Liver (tissue), 10 donors: ENCODE measurements at places on chromosomes 5 and 9. TPM values are rescaled to one million over a fixed set of nuclear protein-coding genes. Genes with fewer than 3 reads are reported as not detected.
A peak's percentile ranks its signal among the peaks of the same experiment; 100 is the strongest.

GRCh38 chr5:166979307-166979895 lies 1312.0 kb upstream of the WWC1 start:
- no peak for DNase-seq

- DNase-seq: no peak
Observed at GRCh38 chr5:14167211-14167845, 24.2 kb downstream of the TRIO start.

TAF1L gene
- not detected for total RNA-seq

- no peak for DNase-seq
Observed at GRCh38 chr5:142357469-142358090, 32.8 kb upstream of the SPRY4 start.

- DNase-seq: no peak
Observed at GRCh38 chr5:143234162-143234842, 169.2 kb downstream of the NR3C1 start.

GRCh38 chr5:67335426-67335825 lies 138.8 kb upstream of the CD180 start:
- DNase-seq: no peak

- DNase-seq: no peak
Observed at GRCh38 chr9:19162026-19162366, 34.7 kb upstream of the PLIN2 start.

IL13 gene
- not detected for total RNA-seq

NR5A1 gene
- not detected for total RNA-seq

C5orf58 gene
- not detected for total RNA-seq

DNA sequence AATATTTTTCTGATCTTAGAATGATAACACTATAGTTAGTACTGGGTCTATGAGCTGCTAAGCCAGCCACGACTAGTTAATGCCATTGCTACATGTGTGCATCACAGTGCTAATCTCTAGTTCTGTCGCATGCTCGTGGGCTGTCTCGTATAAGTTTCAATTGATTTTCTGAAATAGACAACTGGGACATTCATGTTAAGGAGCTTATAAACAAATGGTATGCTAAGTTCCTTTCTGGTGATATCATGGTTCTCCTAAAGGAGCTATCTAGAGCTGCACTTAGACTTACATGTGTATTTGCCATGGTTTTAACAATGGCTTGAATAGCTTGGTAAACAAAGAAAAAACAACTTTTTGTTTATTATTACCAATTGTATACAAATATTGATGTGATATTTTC lies 46.2 kb downstream of the F2RL2 start:
- DNase-seq: no peak

DNA sequence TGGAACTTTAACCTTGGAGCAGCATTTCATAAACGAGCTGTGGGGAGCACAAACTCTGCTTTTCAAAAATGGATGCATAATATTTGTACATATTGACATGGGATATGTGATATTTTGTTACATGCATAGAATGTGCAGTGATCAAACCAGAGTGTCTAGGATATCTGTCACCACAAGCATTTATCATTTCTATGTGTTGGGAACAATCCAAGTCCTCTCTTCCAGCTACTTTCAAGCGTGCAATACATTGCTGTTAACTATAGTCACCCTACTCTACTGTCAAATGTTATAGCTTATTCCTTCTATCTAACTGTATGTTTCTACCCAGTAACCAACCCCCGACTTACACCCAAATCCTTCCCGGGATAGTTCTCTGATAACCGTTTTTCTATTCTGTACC lies 15.0 kb upstream of the C5orf58 start:
- no peak for DNase-seq

- no peak for DNase-seq
Observed at GRCh38 chr5:82749461-82749820, 327.8 kb downstream of the TMEM167A start.

DNA sequence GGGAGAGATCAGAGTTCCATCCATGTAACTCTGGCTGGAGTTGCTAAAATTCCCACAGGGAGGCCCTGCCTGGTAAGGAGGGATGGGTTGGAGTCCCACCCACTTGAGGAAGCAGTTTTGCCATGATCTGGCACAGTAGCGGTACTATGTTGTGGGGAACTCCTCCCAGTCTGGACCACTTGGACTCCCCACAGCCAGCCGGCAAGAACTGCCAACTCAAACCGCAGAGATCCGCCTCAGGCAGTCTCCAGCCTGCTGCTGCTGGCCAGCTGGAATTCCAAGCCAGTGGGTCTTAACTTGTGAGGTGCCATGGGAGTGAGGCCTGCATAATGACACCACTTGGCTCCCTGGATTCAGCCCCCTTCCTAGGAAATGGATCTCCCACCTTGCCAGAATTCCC lies 151.9 kb downstream of the NDUFS4 start:
- DNase-seq: no peak

- DNase-seq: no peak
Observed at GRCh38 chr9:7097040-7097715, 339.4 kb downstream of the KDM4C start.

GRCh38 chr9:16708656-16709435 lies 161.6 kb downstream of the BNC2 start:
- no peak for DNase-seq

- DNase-seq: no peak
Observed at GRCh38 chr5:172766287-172767108, 4.5 kb downstream of the DUSP1 start.

DNA sequence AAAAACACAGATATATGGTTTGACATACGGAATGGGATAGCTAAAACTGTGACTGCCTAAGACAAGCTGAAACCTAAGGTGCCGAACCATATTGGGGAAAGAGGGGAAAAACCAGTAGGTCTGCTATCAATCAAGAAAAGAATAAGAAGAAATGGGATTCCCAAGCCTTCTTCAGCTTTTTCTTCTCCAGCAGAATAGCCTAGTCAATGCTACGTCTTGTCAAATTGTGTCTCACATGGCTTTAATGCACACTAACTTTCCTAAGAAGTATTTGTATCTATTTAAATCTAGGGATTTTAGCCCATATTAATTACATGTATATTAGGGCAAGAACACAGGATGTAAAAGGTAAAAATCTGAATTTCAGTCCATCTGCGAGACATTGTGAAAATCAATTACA lies 797 bp upstream of the FBXO38 start:
- DNase-seq: no peak

LHX3 gene
- not detected for total RNA-seq

GRCh38 chr5:14687023-14687665 lies 22.6 kb downstream of the OTULIN start:
- no peak for DNase-seq

PPP3R2 gene
- total RNA-seq: not detected

DNA sequence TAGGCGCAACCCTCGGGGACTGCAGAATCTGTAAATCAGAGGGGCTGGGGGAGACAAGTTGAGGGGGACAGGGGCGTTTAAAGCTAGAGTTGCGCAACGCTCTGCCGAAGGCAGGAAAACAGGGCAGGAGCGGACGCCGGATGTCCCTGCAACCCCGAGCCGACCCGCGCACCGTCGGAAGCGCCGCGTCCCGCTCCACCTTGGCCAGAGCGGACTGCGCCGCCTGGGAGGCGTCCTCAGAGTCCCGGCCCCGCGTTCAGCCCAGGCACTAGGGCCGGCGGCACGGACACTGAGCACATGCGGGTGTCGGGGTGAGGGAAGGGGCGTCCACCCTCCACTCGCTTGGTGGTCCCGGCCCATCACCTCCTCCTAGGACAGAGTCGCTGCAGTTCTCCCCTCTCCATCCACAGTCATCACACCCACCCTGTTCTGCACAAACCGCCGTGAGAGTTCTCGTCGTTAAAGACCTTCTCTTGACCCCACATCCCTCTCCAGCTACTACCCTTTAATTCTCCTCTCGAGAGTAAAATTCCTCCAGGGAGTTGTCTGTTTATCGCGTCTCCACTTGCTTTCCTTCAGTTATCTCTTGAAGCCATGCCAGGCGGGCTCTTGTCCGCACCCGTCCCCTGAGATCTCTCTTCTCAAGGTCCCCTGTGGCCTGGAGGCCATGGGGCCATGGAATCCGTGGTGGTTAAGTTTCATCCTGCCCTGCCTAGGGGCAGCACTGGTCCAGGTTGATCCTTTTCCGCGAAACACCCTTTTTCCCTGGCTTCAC lies 796 bp upstream of the PDLIM7 start:
- DNase-seq: peak; percentile 65

GABBR2 gene
- 0.23 TPM for total RNA-seq

- DNase-seq: peak; percentile 10
Observed at GRCh38 chr5:179112469-179113142, 52.4 kb downstream of the ZNF354C start.

PCA3 gene
- total RNA-seq: 0.33 TPM

LRRC70 gene
- total RNA-seq: 2.8 TPM

ARL14EPL gene
- total RNA-seq: not detected

- no peak for DNase-seq
Observed at GRCh38 chr5:156934450-156935211, 28.4 kb downstream of the TIMD4 start.

C9orf152 gene
- not detected for total RNA-seq

- no peak for DNase-seq
Observed at GRCh38 chr5:144697847-144698262, 527.2 kb downstream of the KCTD16 start.

- DNase-seq: no peak
Observed at GRCh38 chr5:172274951-172275753, 8.4 kb downstream of the UBTD2 start.

DNA sequence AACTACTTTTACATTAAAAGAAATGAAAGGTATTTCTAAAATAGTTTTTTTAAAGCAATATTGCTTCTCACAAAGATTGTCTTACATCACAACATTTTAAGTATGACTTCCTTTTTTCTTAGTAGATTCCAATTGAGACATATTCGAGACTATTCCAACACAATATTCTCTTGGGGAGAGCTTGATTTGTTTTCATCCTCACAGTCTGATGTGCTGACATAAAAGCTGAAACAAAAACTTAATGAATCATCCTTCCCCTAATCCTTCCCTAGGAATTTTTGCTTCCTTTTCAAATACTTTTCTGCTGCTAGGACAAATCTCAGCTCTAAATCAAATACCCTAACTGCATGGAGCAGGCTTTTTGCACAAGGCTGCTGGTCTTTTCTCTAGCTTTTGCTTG lies 245.8 kb upstream of the MAP3K1 start:
- DNase-seq: no peak

NMUR2 gene
- not detected for total RNA-seq

DNA sequence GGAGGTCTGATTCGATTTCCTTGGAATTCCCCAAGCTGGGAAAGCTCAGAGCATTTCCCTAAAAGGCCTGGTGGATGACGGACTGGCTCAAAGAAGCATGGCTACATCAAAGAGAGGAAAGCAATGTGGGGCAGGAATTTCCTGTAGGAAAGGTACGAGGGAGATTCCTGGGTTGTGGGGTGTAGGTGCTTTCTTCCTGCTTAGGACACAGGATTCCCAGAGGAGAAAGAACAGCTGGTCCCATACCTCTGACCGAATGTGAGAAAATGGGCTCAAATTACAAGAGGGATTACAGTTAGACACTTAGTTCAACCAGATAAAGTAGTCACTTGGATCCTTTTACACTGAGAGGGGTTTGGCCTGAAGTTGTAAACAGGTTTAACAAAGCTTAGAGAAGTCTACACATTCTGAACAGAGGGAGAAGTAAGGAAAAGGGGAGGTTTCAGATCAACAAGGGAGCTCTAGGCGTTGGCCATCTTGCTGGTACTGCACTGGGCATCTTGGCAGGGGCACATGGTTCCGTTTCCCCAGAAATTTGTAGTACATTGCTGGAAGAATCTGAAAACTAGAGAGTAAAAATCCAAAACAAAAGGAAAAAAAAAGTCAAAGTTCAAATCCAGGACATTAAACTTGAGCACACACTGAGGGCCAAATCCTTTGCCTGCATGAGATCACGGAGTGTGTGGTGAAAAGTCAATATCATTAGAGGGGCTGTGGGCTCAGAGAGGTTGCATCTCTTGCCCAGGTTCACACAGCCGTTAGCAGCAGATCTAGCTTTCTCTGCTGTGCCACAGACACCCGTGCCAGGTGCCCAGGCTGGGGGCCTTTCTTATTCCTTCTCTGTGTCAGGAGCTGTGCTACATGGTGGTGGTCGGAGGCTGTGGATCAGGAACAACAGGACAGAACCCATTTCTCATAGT lies 171.3 kb downstream of the RGS3 start:
- no peak for DNase-seq

DNA sequence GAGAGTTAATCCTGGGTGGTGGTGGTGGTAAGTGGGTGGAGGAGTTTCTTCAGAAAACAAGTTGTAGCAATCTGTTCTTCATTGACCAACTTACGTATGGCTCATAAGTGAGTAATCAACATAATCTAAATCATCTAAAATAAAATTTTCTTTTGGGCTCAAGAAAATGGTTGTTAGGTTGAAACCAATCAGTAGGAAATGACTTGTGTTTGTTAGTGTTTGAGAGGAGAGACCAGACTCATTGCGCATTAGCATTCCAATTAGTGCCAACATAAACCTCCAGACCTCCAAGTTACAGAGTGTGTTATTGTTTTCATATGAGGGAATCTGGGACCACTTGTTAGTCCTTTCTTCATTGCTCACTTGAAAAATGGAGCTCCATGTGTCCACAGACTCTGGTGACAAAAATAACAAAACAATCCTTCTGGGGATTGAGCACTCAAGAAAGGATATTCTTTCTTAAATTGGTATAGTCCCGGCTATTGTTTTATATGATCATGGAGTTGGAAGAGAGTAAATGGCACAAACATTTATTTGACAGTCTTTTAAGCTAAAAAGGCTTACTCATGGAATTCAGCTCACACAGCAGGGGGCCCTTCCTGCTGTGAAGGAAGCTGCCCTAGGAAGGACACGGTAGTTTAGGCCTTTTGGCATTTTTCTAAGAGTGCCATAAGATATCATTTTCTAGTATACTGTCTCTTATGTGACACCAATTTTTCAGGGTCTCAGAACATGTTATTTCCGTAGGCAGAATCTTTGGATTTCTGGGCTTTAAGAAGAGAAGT lies 441.1 kb downstream of the EBF1 start:
- no peak for DNase-seq

DNA sequence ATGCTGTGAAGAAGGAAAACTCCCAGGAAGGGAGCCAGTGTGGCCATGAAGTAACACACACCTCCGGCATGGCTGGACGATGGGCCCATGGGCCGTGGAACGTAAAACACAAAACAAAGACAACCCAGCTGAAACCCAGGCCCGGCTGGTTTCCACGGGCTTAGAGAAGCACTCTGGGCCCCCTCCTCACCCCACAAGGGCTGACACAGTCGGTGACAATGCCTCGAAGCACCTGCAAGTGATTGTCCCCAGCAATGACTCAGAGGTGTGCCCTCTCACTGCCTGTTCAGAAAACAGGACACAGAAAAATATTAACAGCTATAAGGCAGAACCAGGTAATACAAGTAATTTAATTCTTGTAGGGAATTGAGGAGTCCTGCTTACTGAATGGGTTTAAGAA lies 135.3 kb downstream of the ROR2 start:
- DNase-seq: no peak

DNA sequence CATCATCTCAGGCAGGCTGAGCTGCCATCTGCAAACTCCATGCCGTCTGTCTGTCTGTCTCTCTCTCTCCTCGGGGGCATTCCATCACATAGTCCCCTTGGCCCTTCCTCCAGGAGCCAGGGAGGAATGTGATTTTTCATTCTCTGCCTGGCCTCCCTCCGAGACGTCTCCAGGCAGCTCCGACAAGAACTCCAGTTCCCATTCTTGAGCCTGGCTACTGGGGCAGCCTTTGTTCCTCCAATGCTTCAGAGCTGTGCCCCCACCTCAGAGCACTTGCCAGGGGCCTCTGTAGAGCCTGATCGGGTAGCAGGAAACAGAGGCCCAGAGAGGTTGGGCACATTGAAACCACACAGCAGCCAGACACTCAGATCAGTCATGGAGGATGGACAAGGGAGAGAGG lies 74.0 kb downstream of the COL27A1 start:
- no peak for DNase-seq

GRCh38 chr5:69030358-69031062 lies 63.3 kb upstream of the SLC30A5 start:
- no peak for DNase-seq

HAVCR2 gene
- total RNA-seq: 9.4 TPM

PCDHGB1 gene
- 0.75 TPM for total RNA-seq
